ENCODE measurements at places on chromosomes 1 and 21.
A peak's percentile ranks its signal among the peaks of the same experiment; 100 is the strongest.

GRCh38 chr1:48228156-48228555 lies 5.6 kb downstream of the SLC5A9 start:
- no peak for ATAC-seq

DNA sequence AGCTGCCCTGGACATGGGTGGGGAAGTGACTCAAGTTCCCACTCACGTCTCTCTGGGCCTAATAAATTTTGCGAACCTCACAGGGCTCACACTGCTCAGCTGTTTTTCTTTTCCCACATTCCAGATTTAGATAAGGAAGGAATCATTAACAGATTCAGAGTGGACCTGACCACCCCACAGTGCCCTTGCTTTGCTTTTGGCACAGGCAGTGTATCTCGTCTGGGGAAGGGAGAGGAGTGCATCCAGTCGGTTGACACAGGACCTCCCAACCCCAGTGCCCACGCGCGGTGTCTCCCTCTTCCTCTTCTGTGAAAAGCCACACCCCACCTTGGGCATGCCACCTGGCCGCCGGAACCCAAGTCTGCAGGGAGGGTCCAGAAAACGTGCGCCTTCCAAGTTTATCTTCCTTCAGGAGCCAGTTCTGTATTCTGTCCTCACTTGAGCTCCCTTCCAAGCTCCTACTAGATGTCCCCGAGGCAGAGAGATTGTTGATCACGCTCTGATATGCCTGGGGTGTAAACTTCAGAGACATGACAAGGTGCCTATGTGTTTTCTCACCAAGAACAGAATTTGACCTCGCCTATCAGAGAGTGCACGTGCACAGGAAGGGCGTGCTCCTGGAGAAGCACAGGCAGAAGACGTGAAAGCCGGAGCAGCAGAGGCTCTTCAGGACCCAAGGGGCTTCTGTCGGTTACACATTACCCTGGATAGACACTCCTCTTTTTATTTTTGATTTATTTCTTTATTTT lies 9.5 kb upstream of the SLC2A5 start:
- ATAC-seq: no peak

GRCh38 chr1:3999941-4000735 lies 100.1 kb upstream of the C1orf174 start:
- no peak for ATAC-seq

- no peak for ATAC-seq
Measured at GRCh38 chr21:22579741-22580140, 1581.5 kb downstream of the NCAM2 start.

GRCh38 chr21:42740405-42740909 lies 87.0 kb downstream of the PDE9A start:
- ATAC-seq: no peak

- no peak for ATAC-seq
Measured at GRCh38 chr1:177897281-177897997, 72.4 kb downstream of the SEC16B start.

- ATAC-seq: no peak
Measured at GRCh38 chr1:55310505-55310971, 95.4 kb upstream of the USP24 start.

DNA sequence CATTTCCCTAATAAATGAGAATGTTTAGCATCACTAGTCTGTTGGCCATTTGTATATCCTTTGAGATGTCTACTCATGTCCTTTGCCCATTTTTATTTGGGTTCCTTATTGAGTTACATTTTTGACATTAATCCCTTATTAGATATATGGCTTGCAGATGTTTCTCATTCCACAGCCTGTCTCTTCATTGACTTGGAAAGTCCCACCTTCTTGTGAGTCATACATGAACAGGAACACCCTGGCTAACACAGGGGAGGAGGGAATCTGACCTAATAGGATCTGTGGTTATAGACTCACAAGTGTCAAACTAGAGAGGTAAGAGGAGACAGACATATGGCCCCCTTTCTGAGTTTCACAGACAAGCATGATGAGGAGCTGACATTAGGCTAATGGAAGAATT lies 11.5 kb downstream of the ZP4 start:
- ATAC-seq: no peak

DNA sequence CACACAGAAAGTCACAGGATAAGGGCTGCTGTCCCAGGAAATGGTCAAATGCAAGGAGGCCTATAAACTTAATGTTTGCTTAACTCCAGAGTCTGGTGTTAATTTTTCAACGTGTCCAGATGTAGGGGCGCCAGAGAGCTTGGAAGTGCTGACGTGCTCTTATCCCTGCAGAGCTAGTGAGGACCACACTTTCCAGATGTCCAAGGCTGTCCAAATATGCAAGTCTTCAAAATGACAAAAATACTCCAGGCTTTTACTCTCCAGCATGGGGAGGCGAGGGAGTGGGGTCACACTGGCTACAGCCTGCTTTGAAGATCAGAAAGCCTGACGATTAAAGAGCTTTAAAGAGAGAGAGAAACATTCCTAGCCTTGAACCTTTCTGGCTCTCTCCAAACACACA lies 57.6 kb downstream of the ABCA4 start:
- no peak for ATAC-seq

DNA sequence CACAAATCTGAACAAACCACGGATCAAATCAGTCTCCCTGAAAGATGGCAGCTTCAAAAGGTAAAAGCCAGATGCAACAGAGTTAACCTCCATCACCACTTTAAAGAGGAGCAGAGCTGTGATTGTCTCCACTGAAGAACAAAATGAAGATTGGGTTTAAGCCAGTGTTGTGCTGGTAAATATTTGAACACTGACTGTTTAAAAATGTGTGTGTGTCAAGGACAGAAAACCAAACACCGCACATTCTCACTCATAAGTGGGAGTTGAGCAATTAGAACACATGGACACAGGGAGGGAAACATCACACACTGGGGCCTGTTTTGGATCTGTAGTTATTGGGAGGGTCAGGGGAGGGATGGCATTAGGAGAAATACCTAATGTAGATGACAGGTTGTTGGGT lies 83.9 kb downstream of the ST6GALNAC5 start:
- ATAC-seq: no peak

DNA sequence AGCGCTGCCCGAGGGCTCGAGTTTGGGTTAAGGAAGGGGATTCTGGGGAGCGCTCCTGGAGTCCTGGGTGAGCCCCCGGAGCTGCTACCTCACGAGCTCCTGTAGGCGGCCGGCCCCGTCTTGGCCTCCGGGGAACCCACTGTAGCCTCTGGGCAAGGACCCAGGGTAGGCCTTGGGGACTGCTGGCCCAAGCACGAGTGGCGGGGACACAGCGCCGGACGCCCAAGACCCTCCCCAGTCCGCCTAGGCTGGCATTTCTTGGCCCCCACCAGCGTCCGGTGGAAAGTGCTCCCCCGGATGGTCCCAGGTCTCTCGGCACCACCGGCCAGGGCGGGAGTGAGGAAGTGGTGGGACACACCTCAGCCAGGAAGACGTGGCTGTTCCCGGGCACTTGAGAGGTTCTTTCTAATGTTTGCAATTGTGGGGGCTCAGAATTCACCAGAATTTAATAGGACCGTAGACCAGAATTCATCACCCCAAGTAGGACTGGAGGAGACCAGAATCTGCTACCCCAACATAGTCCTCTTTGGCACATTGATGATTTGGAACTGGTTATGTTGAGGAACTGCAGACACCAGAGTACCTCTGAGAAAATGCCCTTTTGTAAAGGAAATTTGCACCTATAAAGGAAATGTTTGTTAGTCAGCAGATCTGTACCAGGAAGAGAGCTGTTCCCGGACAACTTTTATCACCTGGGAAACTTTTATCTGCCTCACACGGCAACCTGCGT lies 622 bp upstream of the TMPRSS2 start:
- ATAC-seq: no peak

- ATAC-seq: peak; percentile 13
Measured at GRCh38 chr1:35883635-35884101, 659 bp downstream of the AGO1 start.

- peak; percentile 74 for ATAC-seq
Measured at GRCh38 chr1:212749821-212750535, 41.6 kb downstream of the NSL1 start.

GRCh38 chr1:228393268-228393701 lies 13.3 kb downstream of the TRIM11 start:
- no peak for ATAC-seq

DNA sequence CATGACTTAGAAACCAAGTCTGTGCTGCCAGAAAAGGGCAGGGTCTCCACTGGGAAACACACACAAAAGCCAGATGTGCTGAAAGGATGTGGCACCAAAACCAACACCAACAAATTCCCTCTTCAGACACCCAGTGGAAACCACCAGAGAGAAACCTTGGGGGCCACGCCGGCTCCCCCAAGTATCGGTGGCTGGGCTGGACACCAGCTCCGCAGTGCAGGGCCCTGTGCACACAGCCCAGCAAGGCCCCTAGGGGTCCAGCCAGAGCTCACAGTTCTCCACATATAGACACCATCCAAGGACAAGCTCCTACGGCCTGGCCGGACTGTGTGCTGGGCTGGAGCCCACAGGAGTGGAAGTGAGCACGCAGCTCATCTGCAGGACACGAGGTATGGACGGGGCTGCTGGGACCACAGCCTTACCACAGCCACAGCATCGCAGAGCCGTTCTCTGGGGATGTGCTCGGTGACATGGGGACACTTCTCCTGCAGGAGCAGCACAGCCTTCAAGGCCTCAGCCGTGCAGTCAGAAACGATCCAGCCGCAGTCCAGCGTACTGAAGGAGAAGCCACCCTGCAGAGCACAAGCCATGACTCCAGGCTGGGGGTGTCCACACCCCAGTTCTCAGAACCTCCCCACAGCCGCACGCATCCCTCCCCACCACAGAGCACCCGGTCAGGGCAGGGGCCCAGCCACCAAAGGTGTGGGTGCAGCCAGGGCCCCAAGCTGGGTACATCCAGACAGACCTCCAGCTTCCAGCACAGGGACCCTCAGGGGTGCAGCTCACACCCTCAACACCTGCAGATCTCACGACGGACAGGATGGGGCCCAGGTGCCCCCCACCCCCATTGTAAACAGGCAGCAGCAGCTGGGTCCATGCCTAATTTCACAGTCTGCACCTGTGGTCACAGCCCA lies 21.3 kb downstream of the LSS start:
- peak; percentile 3 for ATAC-seq

GRCh38 chr1:181087400-181087901 lies 1.0 kb upstream of the IER5 start:
- ATAC-seq: peak; percentile 52

- no peak for ATAC-seq
Measured at GRCh38 chr1:18032172-18032859, 75.3 kb upstream of the IGSF21 start.

DNA sequence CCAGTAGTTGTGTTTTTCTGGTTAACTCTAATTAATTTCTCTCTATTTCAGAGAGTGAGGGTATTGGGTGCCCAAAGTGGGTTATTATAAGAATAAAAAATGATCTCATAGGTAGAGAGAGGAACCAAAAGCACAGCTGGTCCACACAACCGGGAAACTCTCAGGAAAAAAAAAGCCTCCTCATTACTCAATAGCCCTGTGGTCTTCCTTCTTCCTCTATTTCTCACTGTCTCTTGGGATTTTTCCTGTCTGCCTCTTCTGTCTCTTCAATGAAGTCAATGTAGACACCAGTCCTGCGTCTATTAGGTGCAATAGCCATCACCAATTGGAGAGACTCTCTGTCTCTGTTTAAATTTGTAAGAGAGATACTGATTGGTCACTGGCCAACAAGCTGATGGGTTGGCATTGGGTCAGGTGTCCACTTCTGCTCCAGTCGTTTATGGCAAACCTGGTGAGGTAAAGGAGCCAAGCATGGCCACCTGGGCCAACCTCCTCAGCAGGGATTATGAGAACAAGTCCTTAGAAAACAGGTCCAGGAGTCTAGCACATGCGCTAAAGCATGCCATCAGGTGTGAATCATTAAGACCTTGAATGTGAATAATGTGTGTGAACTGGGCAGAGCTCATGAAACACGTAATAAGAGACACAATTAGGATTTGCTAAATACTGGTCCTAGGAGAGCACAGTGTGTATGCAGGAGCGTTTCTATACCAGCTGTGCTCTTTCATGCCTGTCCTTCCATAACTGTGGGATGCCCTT lies 443.0 kb upstream of the RUNX1 start:
- ATAC-seq: no peak

DNA sequence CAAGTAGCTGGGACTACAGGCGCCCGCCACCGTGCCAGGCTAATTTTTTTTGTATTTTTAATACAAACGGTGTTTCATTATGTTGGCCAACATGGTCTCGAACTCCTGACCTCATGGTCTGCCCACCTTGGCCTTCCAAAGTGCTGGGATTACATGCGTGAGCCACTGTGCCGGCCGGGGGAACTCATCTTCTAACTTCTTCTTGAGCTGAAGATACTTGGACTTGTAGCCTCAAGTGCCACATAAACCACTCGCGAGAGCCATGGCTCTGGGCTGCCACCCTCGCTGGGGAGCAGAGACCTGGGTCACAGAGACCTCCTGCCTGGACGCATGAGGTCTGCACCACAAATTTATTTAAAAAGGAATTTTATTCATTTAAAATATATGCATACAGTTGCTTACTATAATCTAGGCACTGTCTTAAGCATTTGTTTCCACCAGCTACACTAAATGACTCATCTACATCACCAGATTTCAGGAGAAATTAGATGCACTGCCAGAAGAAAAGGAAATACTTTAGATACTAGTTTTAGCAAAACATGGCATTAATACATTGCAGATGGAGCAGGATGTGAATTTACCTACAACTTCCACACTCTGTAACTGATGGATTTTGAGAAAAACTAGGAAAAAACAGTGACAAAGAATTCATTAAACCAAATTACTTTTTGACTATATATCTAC lies 29.9 kb upstream of the PUM1 start:
- ATAC-seq: no peak

- no peak for ATAC-seq
Measured at GRCh38 chr1:208013210-208013609, 102.3 kb upstream of the CD34 start.

- ATAC-seq: no peak
Measured at GRCh38 chr1:93207211-93207610, 26.7 kb downstream of the CCDC18 start.

DNA sequence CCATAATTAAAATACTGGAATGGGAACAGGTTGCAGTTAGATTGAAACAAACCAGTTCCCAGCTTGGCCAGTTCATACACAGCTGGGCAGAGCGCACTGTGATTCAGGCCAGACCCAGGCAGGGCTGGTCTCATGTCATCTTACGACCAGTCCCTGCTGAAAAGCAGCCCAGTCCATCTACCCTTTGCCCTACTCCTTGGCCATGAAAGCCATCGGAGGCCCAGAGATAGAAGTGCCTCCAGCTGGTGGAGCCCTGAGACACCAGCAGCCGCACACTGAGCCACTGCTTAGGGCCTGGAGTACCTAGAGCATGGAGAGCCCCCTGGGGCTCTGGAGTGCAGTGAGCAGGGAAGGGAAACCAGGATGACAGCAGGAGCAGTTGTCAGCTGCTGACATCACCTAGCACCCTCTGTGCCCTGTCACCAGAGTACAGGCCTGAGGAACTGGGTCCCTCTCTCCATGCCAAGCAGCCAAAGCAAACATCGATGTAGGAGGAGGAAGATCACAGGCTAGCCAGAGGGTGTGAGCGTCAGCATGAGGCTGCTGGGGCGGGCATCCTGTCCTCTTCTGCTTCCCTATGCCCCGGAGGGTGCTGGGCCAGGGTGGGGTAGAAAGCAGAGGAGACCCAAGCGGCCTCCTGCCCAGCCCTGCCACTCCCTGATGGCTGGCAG lies 34.2 kb upstream of the TMEM125 start:
- no peak for ATAC-seq

Measured in stimulated activated memory B cell treated with anti-CD40 and anti-IgM and Interleukin-4, amounts not matched to agents 10 μg/mL and 1 μg/mL and 100 μg/mL, for 72 hours (primary cell).